ENCODE measurements at places on chromosomes 7 and 10. TPM values are rescaled to one million over a fixed set of nuclear protein-coding genes. Genes with fewer than 3 reads are reported as not detected.

DNA sequence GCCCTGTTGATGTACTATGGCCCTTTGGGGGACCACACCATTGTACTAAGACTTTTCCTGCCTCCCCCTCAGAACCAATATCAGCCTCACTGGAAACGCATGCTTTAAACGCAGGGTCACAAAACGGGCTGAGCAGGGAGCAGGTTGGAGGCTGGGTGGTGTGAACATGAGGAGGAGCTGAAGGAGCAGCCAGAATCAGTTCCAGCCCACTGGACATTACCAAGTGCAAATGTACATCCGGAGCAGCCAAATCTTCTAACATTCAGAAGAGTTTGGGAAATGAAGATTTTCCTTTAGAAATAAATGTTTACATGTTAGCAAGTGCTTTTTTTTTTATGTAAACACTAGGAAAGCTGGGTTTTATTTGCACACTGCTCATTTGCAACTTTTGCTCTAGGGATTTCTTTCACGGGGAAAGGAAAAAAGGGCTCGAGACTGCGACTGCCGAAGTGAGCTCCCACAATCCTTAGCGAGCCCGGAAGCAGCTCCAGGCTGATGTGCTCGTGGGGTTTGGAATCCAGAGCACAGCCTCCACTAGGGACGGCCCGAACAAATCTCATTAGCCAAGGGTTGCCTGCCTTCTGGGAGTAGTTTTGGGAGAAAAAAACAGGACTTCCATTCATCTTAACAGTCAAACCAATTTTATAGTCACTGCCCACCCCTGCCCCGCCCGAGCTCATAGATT, 108.0 kb upstream of the YAE1 start:
- no peak for DNase-seq

DNA sequence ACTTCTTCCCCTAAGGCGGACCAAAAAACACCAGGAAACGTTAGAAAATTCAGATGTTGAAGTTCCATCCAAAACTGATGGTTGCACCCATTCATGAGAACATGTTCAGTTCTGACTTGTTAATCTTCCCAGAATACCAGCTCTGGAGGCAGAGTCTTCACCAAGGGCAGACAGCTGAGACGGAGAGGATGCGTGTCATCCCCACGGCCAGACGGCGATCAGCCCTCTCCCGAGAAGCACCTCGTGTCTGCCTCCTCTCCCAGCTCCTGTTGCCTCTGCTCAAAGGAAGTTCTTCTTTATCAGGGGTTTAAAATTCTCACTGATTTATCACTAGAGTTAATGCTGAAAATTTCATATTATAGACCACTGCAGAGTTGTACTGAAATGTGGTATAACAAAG, 269.7 kb downstream of the ZMYND11 start:
- DNase-seq: no peak

DNA sequence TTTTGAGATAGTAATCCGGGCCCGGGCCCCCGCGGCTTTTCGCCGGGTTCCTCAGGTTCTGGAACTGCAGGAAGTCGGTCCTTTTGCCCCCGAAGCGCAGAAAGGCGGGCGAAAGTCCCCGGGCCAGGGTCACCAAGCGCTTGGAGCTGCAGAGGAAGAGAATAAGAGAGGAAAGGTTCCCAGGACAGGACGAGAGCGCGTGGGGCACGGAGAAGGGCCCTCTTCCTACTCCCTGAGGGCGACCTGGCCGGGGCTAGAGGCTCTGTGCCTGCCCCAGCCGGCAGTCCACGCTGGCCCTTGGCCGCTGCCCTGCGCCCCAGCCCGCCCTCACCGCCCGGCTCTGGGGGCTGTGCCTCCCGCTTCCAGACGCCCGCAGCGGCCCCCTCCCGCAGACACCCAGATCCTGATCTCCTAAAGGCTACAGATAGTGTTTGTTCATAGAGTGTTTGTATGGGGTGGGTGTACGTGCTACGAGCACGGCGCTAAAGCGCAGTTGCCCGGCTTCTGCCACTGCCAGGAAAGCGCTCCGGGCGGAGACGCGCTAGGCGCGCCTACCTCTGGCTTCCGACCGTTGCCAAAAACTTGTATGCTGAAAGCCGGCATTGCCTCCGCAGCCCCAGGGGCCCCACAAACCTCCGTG, 3.2 kb downstream of the HPSE2 start:
- DNase-seq: no peak

GRCh38 chr7:1383398-1384112, 75.7 kb downstream of the MICALL2 start:
- DNase-seq: no peak

DNA sequence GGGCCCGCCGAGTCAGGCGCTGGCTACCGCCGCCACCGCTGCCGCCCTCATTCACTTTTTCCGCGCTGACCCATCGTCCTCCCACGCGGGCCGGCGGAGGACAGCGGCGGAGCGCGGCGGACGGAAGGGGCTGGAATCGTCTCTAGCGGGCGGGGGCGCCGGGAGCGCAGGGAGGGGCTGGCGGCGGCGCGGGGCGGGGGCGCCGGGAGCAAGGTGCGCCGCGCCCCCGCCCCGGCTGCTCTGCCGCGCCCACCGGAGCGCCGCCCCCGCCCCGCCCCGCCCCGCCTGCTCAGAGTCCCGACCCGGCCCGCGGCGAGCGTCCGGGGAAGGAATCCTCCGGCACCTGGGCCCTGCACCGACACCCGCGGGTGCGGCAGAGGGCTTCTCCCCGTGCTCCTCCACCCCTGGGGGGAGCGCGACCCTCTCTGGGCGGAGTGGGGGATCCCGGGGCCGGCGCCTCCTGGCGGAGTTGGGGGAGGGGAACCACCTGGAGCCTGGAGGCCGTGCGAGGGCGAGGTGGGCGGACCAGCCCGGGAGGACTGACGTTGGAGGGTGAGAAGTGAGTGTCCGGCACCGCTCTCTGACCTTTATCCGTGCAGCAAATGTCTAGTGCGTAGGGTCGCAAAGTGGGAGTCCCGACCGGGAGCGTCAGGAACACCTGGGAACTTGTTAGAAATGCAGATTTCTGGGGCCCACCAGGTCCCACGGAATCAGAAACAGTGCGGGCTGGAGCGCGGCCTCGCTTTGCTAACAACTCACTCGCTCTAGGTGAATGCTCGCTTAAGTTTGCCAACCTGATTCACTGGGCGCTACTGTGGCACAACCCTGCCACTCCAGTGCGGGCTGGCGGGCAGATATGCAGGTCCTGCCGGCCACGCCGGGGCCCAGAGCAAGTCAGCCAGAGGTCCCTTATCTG, at the start of gene COBL:
TSS of gene COBL (minus strand) at position 144 of the 916 bp plus-strand sequence. CDS start 176 bp downstream, outside the sequence.
- peak; percentile 31 for DNase-seq

DNA sequence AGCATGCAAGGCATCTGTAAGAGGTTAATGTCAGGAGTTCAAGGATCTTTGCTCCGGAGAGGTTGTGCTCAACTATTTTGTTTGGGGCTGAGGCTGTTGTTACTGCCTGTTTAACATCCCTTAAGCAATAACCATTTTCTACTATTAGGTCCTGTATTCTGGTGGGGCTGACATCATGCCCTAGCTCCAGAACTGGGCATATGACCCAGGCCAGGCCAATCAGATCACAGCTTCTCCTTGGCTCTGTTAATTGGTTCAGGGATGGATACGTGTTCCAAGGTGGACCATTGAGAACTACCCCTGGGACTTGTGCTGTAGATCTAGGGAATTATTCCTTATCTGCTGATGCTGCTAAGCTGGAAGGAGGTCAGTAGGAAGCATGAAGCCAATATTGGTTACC, 67.0 kb downstream of the SYPL1 start:
- no peak for DNase-seq

DNA sequence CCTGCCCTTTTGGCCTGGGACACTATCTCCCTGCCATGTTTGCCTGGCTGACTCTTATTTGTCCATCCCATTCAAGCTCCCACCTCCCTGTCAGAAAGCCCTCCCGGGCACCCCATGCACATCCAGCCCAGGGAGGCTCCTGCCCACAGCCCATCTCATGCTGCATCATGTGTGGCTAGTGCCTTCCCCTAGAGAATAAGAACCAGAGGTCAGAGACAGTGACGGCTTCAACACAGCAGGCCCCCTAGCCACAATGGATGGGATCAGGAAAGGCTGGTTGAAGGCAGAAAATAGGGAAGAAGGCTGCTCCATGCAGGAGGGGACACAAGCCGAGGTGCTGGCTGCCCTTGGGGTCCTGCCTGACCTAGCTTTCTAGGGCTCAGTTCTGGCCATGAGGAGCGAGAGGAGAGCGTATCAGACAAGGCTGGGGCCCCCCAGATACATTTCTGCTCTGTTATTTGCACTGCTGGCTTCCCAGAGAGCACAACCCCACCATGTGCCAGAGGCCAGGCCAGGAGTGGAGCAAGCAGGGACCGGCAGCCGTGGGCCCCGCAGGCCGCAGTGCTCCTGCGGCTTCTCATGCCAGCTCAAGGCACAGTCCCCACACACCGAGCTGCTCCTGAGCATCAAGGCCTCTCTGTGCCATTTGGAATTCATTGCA, 161.1 kb upstream of the ZMIZ1 start:
- DNase-seq: peak; percentile 25

GRCh38 chr7:98283887-98284222, 2.4 kb downstream of the BRI3 start:
- DNase-seq: no peak

The SFRP4 gene
- 121 TPM for total RNA-seq

The MUC12 gene
- total RNA-seq: 0.24 TPM

All from ovary (tissue), 10 donors.